ENCODE measurements at places on chromosomes 3 and 15.

- no peak for DNase-seq
Observed at GRCh38 chr15:38192496-38192895, 60.1 kb upstream of the SPRED1 start.

- DNase-seq: peak; percentile 96
Observed at GRCh38 chr15:52021128-52021671, 2.2 kb downstream of the MAPK6 start.

- no peak for DNase-seq
Observed at GRCh38 chr3:61871644-61872043, 310.3 kb downstream of the PTPRG start.

DNA sequence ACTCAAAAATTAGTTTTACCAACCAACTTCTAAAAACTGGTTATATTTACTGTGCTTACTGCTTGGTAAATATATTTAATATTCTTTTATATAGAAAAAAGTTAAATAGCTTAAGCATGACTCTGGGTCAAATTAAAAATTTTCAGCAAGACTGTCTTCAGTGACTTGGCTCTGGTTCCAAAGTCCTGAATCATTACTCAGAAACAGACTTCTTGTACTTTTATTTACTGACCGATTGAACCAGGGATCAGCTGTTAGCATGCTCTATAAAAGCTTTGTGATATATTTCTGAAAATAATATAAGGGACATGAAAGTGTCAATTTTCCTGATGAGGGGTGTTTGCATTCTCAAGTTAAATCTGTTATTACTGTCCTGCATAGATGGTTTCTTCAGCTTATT, 164.3 kb downstream of the MCTP2 start:
- DNase-seq: peak; percentile 42

DNA sequence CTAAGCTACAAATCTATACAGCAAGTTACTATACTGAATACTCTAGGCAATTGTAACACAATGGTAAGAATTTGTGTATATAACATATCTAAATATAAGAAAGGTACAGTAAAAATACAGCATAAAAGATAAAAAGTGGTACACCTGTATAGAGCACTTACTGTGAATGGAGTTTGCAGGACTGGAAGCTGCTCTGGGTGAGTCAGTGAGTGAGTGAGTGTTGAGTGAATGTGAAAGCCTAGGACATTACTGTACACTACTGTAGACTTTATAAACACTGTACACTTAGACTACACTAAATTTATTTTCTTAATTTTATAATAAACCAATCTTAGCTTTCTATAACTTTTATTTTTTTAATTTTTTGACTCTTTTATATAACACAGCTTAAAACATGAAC, 123.1 kb downstream of the ZMAT3 start:
- DNase-seq: no peak

DNA sequence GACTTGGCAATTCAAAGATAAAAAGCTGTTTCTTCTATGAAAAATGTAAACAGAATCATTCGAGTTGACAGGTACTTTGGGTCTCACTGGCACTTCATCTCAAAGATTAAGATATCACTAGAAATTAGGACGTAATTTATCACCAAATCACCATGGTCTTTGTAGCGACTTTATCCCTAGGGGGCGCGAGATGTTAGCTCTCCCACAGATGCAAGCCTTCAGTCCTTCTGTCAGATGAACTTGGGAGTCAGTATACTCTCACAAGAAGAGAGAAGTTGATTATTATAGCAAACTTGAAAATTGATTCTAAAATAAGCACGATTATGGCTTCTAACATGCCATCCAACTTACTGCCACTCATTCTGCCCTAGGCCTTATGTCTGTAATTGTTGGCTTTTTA, 150.3 kb downstream of the ALCAM start:
- DNase-seq: no peak

- no peak for DNase-seq
Observed at GRCh38 chr3:157566596-157566995, 63.4 kb upstream of the VEPH1 start.

DNA sequence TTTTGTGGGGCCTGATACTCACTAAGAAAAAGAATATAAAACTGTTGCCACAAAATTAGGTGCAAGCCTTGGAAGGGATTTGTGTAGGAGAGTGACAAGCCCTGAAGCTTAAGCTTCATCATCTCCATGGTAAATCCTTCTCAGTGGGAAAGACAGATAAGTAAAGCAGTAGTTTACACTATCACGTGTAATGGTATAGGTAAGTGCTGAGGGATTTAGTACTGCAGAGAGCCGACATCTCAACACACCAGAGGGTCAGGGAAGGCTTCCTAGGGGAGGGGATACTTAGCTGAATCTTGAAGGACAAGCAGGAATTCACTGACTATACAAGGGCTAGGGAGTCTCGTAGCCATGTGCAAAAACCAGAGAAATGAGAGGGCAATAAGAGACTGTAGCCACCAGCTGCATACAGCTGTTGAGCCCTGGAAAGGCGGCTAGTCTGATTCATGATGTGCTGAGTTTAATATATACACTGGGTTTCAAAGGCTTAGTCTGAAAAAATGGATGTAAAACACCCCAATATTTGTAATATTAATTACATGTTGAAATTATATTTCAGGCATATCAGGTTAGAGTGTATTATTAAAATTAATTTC, 11.1 kb downstream of the SLC24A1 start:
- no peak for DNase-seq

GRCh38 chr15:52441841-52442240, 86.8 kb downstream of the MYO5A start:
- no peak for DNase-seq

DNA sequence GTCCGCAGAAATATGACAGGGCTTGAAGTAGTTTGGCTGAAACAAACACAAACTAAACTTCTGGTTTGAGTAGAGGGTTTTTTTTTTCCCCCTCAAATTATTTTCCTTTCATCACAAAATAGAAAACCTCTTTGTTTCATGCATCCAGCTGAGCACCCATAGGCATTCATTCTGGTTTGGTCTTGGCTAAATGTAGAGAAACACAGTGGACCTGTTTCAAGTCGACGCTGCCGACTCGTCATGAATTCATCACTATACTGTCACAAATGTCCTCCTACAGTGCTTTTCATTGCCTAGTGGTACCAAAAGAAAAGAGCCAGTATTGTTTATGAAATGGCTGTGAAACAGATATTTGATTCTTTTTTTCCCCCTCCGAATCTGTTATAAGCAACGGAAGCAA, 52.4 kb upstream of the GYG1 start:
- no peak for DNase-seq

DNA sequence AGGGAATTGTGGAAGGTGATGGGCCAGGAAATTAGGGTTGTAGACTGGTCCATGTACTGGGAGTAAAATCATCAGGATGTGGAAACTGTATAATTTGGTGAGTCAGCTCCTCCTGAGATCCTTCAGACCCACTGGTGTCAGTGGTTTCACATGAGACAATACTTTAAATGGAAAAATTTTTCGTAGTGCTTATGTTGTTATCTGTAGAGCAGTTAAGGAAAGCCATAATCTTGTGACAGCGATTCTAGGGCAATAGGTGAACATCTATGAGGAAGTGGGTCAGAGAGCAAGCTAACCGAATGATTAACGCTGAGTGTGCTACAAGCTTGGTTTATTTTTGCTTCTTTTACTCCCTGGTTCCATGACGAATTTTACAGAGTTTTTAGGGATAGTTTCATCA, 200.6 kb downstream of the CADM2 start:
- no peak for DNase-seq

DNA sequence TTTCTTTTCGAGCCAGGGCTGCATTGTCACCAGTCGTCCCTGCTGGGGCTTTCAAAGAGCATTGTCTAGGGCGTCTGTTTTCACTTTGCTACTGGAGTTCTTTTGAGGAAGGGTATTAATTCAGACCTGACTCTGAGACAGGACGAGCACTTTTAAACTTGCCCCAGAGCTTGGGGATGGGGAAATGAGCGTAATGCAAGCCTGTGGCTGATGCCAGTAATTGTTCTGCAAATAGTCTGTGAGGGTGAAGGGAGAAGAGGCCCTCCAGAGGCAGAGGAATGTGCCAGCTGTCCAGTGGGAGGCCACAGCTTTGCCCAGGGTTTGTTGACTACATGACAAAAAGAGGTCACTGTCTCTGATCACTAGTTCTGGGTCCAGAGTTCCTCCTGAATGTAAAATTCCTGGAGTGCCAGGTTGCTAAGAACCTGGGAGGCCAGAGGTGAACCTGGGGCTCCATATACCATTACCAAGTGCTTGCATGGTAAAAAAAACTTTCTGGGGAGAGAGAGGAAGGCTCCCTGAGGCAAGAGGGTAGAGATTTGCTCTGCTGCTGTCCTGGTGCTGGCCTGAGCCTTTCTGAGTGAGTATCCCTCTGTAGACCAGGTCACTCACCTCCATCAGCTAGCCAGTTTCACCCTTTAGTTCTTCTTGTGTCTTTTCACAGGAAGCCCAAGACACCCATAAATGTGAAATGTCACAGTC, 14.8 kb downstream of the EEFSEC start:
- no peak for DNase-seq

DNA sequence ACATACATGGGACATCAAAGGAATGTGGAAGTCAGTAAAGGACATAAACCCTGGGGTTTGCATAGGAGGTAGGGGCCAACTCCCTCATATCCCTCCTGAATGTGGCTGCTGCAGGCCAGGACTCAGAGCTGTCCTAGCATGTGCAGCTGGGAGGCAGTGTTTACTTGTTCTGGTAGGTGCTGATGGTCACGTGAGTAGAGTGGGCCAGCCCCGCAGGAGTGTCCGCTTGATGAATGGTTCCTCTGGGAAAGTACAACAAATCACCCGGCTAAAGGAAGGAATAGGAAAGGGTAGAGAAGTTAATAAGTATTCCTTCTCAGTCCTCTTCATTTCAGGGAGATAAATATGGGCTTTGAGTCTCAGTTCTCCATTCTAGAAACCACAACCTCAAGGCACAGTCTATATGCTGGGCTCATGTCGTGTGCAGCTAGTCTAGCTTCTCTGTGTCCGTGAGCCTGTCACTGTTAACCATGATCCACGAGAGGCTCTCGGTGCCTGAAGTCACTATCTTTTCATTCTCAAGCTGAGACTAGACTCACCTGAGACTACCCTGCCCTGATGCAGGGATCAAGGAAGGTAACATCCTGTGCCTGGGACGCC, 17.9 kb downstream of the RIOX2 start:
- DNase-seq: no peak

DNA sequence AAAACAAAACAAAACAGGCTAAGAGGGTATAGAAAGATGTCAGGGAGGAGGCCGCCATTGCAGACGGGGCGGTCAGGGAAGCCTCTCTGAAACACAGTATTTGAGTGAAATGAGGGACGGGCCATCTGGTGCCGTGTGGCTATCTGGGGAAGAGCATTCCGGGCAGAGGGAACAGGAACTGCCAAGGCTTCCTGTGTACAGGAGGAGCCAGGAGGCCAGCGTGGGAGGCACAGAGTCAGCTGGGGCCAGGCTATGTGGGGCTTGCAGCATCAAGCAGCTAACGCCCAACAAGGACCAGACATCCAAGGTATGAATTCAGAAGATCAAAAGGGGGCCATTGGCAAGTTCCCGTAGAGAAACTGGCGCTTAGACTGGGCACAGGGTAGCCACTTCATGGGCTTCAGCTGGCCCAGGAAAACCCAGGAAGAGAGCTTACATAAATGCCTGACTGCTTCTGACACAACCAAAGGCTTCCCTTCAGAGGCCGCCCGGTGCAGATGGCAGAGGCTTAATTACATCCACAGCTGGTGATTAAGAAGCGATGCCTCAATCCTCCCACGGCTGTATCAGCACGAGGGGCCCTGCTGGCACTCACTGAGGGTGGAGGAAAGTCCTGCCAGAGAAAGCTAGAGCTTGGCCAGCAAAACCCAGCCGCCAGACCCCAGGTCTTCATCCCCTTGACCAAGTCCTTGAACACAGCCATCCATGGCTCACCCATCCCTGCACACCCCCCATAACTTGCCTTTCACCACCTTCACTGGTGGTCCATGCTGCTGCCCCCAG, 144.9 kb downstream of the MEGF11 start:
- DNase-seq: no peak

- no peak for DNase-seq
Observed at GRCh38 chr3:65568497-65568896, 470.2 kb downstream of the MAGI1 start.

DNA sequence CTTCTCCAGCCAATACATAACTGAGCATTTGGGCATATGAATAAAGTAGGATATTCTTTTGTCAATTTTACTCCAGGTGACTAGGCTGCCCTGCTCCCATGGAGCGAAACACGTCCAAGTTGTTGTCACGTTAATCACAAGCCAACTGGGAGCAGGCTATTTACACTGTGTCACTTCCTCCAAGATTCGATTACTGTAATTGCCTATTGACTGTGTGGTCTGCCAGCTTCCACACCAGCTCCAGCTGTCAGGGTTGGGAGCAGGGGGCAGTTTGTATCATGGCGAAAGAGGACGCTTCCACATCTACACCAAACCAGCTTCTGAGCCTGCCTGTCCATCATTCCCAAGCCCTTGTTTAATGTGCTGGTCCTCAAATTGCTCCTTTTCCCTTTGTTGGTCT, 89.2 kb upstream of the RORA start:
- no peak for DNase-seq

DNA sequence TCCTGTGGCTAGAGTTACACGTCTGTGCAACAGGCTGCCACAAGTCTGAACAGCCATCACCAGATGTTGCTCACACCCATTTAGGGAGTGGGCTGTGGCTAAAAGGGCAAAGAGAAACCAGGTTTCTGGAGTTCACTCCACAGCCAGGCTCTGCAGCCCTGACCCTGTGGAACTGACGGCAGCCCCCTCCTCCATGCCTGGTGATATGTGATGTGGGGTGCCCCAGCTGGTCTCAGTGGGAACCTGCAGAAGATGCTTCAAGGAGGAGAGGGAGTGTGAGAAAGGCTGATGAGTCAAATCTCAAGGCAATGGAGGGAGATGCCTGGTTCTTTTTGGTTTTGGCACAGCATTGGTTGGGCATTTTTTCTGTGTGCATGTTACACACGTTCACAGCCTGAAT, 130.6 kb downstream of the TPRA1 start:
- no peak for DNase-seq

GRCh38 chr3:114958930-114959329, 188.2 kb downstream of the ZBTB20 start:
- no peak for DNase-seq

- DNase-seq: no peak
Observed at GRCh38 chr3:183538486-183538885, 17.0 kb downstream of the KLHL6 start.

DNA sequence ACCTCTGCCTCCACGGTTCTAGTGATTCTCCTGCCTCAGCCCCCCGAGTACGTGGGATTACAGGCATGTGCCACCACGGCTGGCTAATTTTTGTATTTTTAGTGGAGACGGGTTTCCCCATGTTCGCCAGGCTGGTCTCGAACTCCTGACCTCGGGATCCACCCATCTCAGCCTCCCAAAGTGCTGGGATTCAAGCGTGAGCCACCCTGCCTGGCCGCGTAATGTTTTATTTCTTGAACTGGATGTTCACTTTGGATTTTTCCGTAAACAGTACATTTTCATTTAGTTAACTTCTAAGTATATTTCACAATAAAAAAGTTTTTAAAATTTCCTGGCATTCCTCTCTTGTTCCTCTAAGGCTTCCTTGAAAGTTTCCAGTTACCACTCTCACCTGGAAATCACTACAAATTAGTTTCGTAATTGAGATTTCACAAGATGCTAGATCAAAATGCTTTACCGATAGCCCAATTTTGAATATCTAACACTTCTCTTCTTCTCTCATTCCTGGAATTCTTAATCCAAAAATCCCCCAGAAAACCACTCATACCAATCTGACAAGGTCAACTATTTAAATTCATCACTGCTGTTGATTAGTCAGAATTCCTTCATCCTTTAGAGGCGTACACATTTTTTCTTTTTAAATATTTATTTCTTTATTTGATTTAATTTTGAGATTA, 44.7 kb upstream of the INO80 start:
- DNase-seq: no peak

GRCh38 chr15:70672081-70672480, 91.3 kb downstream of the UACA start:
- DNase-seq: no peak

GRCh38 chr3:14150078-14150477, 25.2 kb downstream of the TMEM43 start:
- DNase-seq: no peak

All from fibroblast of mammary gland (primary cell).